ENCODE measurements at places on chromosomes 13 and 19. TPM values are rescaled to one million over a fixed set of nuclear protein-coding genes. Genes with fewer than 3 reads are reported as not detected.

The ACP4 gene
- total RNA-seq: not detected

The RASIP1 gene
- 2.4 TPM for total RNA-seq

The SLC7A9 gene
- total RNA-seq: 5.4 TPM

The STOML3 gene
- total RNA-seq: not detected

The MISP gene
- total RNA-seq: 2.5 TPM

The WDR87 gene
- total RNA-seq: not detected

The VSTM2B gene
- not detected for total RNA-seq

The CEACAM19 gene
- total RNA-seq: 25.8 TPM

The ZNF85 gene
- 25.4 TPM for total RNA-seq

The ZNF284 gene
- 5.9 TPM for total RNA-seq

The ZNF563 gene
- 2.0 TPM for total RNA-seq

The SYCN gene
- not detected for total RNA-seq

The CLDN10 gene
- total RNA-seq: 3.0 TPM

The DPF1 gene
- 4.9 TPM for total RNA-seq

DNA sequence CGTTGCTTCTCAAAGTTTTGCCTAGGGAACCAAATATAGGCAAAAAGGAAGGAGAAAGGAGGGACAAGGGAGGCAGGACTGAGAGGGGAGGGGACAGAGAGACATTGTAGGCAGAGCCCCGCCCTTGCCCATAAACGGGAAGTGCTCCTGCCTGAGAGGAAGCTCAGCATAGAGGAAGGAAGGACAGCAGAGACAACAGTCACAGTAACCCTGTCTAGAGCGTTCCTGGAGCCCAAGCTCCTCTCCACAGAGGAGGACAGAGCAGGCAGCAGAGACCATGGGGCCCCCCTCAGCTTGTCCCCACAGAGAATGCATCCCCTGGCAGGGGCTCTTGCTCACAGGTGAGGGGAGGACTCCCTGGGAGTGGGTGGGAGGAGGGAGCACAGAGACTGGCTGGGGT is at the start of gene CEACAM21:
CEACAM21 (plus strand) TSS at position 169 of the 400 bp plus-strand sequence; CDS start at position 278, 109 bp downstream.
- DNase-seq: no peak

DNA sequence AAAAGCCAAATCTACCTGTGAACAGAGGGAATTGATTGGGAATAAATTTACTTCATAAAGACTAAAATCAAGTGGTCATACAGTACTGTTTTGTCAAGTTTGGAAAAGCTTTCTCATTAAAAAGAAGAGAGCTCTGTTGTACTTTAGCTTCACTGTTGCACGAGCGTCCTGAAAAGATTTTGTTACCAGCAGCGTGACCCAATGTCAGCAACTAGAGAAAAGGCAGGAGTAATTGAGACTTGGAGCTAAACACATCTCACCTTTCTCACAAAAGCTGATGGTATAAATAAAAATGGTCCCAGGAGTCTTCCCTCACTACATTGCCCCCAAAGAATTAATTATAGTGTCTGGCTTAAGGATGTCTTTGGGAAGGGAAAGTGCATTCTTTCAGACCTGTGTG is 613.7 kb downstream of the OLFM4 start:
- no peak for DNase-seq

- DNase-seq: no peak
These were observed 97.4 kb downstream of the ZDHHC20 start for GRCh38 chr13:21361706-21362105.

- DNase-seq: no peak
These were observed 1.8 kb upstream of the DIAPH3 start for GRCh38 chr13:60165391-60166099.

DNA sequence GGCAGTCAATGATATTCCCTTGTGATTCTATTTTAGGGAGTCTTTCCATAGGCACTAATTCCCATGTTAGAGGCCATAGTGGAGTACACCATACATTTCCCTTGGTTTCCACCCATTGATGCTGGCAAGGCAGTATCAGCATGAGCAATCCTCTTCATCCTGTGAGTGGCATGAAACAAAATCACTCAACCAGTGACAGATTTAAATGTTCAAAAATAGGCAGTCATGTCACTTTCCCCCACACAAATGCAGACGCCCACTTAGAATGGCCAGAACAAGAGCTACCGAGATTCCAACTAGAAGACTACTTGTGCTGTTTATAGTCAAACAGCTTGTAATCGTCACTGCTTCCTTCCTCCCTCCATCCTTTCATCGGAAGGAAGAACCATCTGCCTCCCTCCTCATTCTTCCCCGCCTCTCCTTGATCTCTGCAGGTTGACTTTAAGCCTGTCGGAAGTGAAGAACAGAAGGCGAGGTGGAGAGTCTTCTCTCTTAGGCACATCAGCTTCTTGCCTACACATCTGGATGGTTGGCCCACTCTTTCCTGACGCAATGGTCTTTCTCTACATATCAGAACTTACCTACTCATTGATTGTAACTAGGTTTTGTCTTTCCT is 22.6 kb downstream of the RASL11A start:
- no peak for DNase-seq

DNA sequence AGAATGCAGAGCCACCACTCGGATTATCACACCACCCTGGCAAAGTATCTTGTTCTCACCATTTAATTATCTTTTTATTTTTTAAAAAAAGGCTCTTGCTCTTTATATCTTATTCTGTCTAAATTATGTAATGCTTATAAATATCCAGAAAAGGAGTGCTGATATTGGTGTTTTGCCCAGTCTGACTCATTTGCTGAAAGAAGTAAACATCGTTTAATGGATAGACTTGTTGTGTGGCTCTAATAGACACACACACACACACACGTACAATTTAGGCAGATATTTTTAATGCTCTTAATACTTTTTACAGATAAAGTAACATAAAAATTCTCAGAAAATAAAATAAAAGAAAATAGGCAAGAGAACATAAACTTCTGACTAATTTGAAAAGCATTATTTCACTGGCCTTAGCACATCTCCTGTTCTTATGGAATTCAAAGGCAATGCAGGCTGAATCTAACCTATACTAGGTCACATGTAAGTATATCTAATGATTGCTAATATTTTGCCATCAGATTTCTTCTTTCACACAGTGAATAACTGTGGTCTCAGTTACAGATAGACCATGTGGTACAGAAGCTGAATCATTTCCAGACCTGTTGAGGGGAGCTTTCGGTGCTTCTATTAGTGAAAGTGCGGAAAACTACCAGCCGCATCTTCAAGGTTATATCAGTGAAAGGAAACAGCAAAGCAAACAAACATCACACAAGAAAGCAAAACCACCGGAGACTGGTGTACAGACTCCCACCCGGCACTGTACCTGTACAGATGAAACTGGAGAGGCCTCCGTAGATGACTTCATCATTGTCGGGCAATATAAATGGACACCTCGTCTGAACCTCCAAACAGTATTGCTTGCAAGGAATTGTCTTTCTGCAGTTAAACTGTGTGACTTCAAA is 642.1 kb upstream of the ARGLU1 start:
- no peak for DNase-seq

- no peak for DNase-seq
These were observed 47.9 kb downstream of the LYL1 start for GRCh38 chr19:13054626-13055212.

- DNase-seq: no peak
These were observed 309.8 kb downstream of the OXGR1 start for GRCh38 chr13:96684469-96684868.

- DNase-seq: no peak
These were observed 128.7 kb downstream of the UGGT2 start for GRCh38 chr13:95924389-95924994.

DNA sequence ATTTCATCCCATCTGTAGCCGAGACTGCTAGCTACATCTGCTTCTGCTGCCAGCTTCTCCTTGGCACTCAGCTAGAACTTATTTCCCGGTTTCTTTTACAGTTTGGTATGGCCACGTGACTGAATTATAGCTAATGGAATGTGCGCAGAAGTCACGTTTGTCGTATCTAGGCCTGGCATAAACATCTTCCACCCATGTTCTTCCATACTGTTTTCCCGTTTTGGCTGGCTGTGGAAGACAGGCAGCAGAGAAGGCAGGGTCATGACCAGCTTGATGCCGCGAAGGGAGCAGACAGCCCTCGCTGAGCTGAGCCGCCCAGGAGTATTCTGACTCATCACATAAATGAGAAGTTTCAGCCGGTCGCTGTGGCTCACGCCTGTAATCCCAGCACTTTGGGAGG is 186.7 kb downstream of the RFC3 start:
- DNase-seq: no peak

DNA sequence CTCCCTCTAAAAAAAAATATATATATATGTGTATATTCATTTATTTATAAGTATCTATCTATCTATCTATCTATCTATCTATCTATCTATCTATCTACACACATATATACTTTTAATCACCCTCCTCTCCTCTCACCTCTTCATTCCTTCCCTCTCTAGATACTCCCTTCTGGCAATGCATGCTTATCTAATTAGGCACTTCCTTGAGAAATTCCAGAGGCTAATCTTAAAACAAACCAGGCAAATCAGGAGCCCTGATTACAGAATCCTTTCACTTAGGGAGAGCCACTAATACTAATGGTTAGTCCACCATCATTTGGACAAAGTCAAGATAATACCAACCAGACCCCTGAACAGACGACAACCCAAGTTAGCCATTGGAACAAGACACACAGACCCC is 17.6 kb downstream of the CD70 start:
- DNase-seq: no peak

DNA sequence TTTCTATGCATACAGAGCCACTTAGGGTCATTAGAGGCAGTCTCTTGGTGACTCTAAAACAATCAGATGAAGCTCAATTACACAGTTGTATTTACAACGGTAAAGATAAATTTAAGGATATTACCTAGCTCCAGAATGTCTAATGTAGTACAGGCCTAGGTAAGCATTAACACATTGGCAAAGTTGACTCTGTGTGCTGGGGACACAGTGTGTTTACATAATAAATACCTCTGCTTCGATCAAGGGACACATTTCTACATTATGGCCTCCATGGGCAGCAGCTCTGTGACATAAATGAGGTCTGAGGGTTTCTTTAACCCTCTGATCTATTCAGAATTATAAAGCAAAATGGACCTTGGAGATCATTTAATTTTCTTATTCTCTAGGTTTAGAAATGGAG is 74.7 kb downstream of the SERP2 start:
- DNase-seq: no peak

GRCh38 chr19:6278740-6279619 is 795 bp downstream of the MLLT1 start:
- DNase-seq: no peak

DNA sequence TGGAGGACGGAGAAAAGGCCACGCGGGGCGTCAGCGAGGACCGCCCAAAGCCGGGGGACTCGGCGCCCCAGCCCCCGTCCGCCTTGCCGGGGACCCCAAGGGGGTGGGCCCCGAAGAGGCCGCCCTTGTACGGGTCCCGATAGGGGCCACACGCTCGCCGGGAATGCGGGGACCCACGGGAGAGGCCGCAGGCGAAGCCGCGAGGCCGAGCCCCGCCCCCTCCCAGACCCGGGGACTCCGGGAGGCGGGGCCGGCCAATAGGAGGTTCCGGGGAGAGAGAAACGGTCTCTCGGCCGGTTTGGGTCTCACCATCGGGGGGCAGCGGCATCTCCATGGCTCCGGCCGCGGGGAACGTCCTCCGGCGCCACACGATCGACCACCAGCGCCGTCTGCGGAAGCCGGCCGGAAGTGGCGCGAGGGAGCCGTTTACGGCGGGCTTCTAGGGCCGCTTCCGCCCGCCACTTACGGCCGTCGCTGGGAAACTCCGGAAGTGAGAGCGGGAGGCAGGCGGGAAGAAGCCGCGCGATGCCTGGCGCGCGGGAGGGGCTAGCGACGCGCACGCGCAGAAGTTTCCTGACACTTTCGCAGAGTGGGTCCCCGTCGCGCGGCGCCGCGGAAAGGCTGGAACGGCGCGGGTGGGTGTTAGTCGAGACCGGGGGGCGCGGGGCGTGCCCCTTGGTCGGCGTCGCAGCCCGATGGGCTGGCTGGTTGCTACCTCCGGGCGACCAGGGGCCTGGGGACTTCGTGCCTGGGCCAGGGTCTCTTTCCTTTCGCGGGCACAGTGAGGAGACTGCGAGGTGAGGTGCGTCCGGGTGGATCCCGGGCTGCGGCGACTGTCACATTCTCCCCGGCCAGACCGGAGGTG is at the start of gene CHERP:
CHERP (minus strand) TSS at position 393 of the 865 bp plus-strand sequence; CDS start at position 334, 59 bp downstream.
- DNase-seq: peak; percentile 86

- no peak for DNase-seq
These were observed 10.0 kb downstream of the NKPD1 start for GRCh38 chr19:45150751-45151281.

DNA sequence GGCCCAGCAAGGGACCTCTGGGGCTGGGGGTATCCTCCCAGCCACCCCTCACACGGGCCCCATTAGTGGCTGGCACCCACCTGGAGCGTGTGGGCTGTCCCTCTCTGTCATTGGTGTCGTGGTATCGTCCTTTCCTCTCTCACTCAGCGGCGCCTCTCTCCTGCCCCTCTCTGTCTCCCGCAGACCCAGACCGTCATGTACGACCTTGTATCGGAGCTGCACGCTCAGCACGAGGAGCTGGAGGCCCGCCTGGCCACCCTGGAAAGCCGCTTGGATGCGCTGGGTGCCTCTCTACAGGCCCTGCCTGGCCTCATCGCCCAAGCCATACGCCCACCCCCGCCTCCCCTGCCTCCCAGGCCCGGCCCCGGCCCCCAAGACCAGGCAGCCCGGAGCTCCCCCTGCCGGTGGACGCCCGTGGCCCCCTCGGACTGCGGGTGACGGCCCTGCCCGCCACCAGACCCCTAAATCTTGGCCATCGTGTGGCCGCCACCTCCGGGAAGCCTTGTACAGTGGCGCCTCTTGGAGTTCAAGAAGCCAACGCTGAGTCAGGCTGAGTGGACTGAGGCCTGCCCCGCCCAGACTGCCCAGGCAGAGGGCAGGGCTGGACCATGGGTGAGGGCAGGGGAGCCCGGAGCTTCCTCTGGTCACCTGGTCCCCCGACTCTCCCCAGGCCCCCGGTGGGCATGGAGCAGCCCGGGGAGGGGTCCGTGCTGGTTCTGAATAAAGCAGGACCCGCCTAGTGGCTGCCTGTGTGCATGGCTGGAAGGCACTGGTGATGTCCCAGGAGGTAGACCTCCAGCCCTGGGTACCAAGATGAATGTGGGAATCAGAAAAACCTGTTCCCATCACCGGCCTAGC is 9.8 kb upstream of the ARRDC2 start:
- DNase-seq: no peak

DNA sequence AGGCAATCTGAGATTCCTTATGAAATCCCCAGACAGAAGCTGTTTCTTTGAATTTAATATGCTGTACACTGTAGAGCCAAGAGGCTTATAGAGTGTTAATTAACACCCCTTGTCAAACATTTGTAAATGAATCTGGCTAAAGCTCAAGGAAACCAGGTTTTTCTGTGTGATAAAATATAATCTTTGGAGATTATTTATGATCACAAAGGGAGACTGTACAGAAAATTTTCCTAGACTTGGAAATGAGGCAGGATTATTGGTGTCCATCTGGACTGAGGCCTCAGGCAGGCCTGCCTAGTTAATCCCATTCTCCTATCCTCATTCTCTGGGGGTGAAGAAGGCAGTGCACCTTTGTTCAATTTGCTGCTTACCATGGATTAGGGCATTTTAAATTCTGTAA is 17.8 kb downstream of the KL start:
- DNase-seq: no peak
